ENCODE measurements at places on chromosomes 2 and 18. TPM values are rescaled to one million over a fixed set of nuclear protein-coding genes. Genes with fewer than 3 reads are reported as not detected.

GRCh38 chr2:73979686-73980085 is 5.0 kb upstream of the TET3 start:
- no peaks in the 10 kb centered on the region for H3K36me3 ChIP-seq
- H3K4me1 ChIP-seq, result peaks cover 33% of the 10 kb centered on the region
- no peak overlapping the region for H3K4me3 ChIP-seq
- H3K27me3 ChIP-seq, result no peaks in the 10 kb centered on the region
- DNase-seq, result no peak

- no peak for DNase-seq
- H3K27ac ChIP-seq, result peak overlapping the region; percentile 38
- H3K4me1 ChIP-seq, result peaks cover 18% of the 10 kb centered on the region
- no peaks in the 10 kb centered on the region for H3K36me3 ChIP-seq
These were observed 25.4 kb upstream of the SLC66A3 start for GRCh38 chr2:11129598-11130449.

DNA sequence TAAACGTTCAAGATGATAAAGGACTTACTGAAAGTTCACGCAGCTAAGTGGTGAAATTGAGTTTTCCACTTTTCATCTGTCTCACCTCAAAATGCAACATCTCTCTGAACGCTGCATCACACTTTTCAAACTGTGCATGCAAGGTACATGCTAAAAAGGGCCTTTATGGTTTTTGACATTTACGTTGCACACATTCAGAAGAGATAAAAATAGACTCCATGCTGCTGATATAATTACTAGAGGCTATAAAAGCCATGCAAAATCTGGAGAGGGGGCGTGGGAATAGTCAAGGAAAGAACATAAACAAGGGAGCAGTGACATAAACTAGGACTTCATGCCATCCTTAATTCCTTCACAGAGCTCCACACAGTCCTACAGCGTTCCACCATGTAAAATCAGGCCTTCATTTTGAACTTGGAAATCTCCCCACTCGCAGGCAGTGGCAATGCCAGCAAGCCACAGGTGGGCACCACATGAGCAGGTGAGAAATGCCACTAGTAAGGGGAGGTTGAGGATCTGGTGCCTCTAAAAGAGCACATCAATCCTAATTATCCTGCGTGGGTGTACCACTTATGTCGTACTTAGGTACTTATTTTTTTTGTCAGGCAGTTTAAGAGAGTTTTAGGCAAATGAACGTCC is 71.4 kb downstream of the ZEB2 start:
- no peaks in the 10 kb centered on the region for H3K36me3 ChIP-seq
- H3K4me1 ChIP-seq, result peaks cover 53% of the 10 kb centered on the region
- no peak for DNase-seq
- H3K27ac ChIP-seq, result peak overlapping the region; percentile 60

GRCh38 chr2:203461746-203462145 is 73.4 kb downstream of the RAPH1 start:
- no peak overlapping the region for H3K4me3 ChIP-seq
- H3K36me3 ChIP-seq, result no peaks in the 10 kb centered on the region
- H3K4me1 ChIP-seq, result no peaks in the 10 kb centered on the region
- H3K27ac ChIP-seq, result no peak overlapping the region

GRCh38 chr2:36516136-36516870 is 81.7 kb downstream of the FEZ2 start:
- DNase-seq, result no peak
- no peak overlapping the region for H3K4me3 ChIP-seq
- no peak overlapping the region for H3K27ac ChIP-seq
- no peaks in the 10 kb centered on the region for H3K27me3 ChIP-seq

Gene G6PC2
- not detected for total RNA-seq

Gene STK25
- total RNA-seq, result 101 TPM

Gene HOXD1
- total RNA-seq, result not detected
